ENCODE measurements at places on chromosomes 1 and 21.

DNA sequence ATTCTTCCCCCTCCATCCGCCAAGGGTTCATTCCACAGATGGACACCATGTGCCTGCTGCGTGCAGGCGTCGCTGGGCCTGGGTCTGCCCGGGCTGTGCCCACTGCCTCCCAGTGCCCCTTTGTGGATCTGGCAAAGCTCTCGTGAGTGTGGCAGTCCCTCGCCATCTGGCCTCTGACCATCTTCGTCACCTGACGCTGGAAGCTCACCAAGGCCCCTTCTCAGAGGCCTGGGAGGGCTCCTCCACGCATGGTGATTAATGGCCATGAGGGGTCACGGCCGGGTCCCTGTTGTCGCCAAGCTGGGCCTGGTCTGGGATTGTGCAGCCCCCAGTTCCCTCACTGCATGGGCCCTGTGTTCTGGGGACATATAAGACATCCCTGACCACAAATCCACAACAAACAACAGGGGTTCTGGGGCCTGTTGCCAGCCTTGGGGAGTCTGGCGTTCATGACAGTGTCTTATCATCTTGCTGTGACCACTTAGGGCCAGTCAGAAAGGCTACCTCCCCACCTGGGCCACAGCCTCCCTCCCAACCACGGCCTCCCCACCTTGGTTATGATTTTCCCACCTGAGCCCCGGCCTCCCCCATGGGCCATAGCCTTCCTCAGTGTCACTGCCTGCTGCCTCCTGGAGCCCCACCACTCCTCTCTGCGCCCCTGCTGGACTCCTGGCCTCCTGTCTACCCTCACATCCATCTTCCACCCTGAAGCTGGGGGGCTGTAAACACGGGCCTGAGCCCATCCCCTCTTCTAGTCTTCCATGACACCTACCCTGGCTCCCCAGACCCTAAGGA is 27.9 kb downstream of the SLC45A1 start:
- no peak for DNase-seq

DNA sequence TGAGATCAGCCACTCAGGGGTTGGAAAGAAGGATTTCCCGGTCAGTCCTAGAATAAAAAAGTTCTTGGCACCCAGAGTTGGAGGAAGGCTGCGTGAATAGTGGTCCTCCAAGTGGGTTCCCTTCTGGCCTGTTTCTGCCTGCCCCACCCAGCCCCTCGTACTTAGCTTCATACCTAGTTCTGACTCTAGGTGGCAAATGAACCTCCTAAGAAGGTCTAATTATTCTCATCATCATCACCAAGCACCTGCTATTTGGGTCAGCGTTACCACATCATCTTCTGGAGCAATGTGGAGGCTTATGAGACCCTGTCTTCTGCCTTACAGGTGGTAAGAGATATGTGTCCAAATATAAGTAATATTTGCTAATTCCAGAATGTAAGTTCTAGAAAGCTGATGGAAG is 35.9 kb upstream of the NFASC start:
- no peak for DNase-seq

GRCh38 chr1:103146166-103146565 is 37.8 kb upstream of the COL11A1 start:
- DNase-seq, result no peak

GRCh38 chr1:31532173-31532572 is 44.1 kb upstream of the TINAGL1 start:
- DNase-seq, result no peak

DNA sequence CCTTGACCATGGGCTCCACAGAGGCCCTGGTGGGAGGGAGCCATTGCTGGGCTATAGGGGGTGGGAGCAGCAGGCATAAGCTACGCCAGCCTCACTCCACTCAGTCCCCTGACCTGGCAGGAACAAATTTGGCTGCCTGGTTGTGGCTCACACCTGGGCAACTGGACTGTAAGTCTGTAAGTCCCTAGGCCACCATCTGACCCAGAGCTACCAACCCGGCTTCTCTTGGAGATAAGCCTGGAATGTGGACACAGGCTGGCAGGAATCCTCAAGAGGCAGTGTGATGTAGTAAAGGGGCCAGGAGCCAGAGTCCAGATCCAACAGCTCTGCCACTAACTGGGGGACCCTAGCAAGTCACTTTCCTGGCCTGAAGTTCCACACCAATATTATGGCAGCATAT is 11.4 kb downstream of the NCF2 start:
- DNase-seq, result no peak

- DNase-seq, result peak; percentile 86
Observed at GRCh38 chr1:169110236-169110635, 3.7 kb downstream of the ATP1B1 start.

GRCh38 chr1:38027201-38028104 is 14.9 kb downstream of the UTP11 start:
- DNase-seq, result no peak

- peak; percentile 12 for DNase-seq
Observed at GRCh38 chr21:33975548-33976081, 60.0 kb upstream of the ATP5PO start.

DNA sequence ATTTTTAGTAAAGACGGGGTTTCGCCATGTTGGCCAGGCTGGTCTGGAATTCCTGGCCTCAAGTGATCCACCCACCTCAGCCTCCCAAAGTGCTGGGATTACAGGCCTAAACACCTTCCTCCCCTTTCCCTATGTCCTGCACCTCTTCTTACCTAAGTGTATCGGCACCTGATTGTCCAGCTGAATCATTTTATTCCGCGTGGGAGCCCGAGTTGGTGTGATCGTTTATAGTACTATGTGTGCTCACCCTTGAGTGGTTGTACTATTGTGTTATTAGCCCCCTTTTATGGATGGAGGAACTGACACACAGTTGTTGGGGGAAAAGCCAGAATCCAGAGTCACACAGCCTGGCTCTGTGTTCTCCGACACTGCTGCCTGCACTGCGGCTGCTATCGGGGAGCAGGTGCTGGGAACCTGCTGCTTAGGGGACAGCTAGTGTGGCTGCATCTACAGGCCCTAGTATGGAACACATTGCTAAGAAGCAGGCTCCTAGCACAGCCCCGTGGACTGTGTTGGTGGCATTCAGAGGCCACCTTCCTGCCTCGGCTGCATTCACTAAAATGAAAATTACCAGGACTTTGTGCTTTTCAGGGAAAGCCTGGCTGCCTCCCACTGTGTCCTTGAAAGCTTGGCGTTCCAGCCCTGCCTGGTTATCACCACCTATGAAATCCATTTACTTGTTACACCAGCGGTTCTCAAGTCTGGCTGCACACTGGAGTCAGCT is 21.6 kb downstream of the ENO1 start:
- no peak for DNase-seq

DNA sequence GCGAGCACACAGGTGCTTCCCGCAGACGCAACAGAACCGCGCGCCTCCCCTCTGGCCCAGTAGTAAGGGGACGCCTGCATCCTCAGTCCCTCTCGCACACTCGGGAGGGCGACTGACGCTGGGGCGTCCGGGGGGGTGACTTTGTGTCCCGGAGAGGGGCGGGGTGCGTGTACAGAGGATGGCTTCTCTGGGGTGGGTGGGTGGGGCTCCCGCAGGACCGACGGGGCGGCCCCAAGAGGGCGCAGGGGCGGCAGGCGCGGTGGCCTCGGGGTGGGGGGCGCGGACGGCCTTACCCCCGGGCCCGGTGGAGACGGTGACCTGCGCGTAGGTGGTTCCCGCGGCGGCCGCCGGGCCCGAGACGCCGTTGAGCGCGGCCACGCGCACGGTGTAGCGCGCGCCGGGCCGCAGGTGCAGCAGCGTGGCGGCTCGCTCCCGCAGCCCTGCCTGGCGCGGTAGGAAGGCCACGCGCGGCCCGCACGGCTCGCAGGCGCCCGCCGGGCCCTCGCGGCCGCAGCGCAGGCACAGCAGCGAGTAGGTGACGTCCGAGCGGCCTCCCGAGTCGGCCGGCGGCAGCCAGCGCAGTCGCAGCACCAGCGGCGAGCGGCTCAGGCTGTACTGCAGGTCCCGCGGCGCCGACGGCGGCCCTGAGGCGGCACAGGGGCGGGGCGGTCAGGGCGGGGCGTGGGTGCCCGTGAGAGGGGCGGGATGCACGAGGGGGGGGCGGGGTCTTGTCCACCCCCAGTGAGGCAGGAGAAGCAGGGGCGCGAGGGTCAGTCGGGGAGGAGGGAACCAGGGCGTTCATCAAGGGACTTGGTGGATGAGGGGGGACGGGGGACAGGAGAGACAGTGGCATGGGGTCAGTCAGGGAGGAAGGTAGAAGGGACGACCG is 12.1 kb downstream of the EPHA10 start:
- DNase-seq, result no peak

- DNase-seq, result no peak
Observed at GRCh38 chr1:105485207-105485606, 1571.3 kb upstream of the PRMT6 start.

GRCh38 chr21:36567216-36567885 is 87.4 kb upstream of the CLDN14 start:
- DNase-seq, result no peak

DNA sequence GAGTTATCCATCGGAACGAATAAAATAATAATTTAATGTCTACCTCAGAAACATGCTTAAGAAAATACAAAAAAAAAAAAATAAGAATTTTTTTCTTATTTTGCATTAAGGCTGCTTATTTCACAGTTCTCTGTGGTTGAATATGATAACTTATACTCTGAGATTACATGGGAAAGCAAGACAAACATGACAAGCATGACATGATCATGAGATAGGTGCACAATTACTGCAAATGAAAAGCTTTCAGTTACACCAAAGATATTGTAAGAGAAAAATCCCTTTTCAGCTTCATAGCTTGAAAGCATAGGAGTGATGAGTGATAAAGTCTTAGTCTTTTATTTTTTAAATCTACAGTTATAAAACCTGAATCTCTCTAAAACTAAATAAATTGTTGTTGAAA is 154.1 kb downstream of the BRINP3 start:
- no peak for DNase-seq

- peak; percentile 87 for DNase-seq
Observed at GRCh38 chr1:108828074-108828961, 28.6 kb downstream of the AKNAD1 start.

GRCh38 chr1:226603022-226603857 is 54.7 kb downstream of the STUM start:
- peak; percentile 88 for DNase-seq

DNA sequence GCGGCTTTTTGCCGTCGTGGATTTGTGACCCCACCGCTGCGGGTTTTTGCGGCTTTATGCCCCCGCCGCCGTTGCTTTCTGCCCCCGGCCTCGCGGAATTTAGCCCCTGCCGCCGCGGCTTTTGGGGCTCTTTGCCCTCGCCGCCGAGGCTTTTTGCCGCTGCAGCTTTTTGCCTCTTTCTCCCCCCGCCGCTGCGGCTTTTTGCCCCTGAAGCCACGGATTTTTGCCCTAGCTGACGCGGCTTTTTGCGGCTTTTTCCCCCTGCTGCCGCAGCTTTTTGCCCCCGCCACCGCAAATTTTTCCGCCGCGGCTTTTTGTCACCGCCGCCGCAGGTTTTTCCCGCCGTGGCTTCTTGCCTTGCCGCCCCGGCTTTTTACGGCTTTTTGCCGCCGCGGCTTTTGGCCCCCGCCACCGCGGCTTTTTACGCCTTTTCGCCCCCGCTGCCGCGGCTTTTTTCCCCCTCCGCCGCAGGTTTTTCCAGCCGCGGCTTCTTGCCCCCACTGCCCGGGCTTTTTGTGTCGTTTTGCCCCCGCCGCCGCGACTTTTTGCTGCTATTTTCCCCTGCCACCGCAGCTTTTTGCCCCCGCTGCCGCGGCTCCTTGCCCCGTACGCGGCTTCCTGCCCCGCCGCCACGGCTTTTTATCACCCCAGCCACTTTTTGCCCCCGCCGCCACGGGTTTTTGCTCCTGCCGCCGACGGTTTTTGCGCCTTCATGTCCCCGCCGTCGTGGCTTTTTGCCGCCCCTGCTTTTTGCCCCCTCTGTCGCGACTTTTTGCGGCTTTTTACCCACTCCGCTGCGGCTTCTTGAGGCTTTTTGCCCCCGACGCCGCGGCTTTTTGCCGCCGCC is 3933.6 kb downstream of the SRGAP2C start:
- DNase-seq, result no peak

DNA sequence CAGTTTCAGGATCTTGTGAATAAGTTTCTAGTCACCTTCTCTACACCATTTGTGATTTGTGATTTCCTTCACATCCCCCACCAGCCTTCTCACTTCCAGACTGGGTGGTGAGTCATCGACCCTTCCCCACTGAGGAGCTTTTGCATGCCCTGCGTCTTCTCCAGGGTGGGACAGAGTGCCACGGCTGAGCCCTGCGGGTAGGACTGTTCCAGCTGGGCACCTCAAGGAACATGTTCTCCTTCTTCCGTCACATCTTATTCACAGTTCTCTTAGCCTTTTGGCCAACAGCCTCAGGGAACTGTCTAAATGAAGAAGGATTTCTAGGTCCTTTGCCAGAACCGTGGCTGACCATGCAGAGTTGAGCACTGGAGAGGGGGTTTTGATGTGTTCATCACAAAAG is 116.5 kb downstream of the TMEM53 start:
- no peak for DNase-seq

- DNase-seq, result peak; percentile 74
Observed at GRCh38 chr1:7478809-7479499, 292.1 kb upstream of the VAMP3 start.

DNA sequence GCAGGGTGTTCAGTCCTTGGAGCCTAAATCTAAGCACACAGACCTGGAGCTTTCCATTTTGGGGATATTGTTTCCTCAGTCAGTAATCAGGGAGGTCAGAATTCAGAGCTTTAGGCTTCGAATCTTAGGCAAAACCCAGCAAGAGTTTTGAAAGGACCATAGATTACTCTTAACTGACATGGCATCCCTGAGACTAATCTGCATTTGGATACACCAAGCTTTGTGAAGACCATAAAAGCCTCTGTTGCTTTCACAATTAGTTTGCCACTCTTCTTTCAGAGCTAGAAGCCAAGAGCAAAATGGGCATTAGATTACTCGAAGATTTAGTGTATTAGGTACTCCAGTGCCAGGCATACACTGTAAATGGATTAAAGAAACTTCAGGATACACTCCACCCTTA is 131.8 kb upstream of the GREM2 start:
- no peak for DNase-seq

DNA sequence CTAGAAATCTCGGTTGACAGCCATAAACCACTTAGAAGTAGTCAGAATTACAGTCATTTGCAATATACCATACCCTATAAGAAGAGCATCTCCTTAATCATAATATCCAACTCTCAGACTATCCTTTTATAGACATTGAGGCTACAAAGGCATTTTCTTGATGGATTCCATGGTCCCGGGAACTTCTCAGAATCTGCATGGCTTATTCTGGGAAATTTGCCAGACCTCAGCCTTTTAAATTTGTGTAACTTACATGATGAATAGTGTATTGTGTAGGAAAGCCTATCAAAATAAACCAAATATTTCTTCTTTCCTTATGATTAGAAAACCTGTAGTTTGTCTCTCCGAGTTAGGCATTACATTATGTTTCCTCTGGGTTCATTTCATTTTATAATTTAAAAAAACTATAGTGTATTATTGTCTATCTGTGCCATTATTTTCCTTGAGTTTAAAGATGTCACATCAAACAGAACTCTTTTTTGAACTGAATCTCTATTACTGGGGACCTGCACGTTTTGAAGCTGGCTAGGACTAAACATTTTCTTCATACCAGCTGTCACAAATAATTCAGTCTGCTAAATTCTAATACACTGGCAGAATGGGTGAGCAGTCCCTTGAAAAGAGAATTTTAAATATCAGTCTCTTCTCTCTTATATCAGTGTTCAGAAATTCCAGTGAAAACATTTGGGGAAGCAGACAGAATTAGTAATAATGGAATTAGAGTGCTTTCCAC is 102.9 kb downstream of the GABPA start:
- DNase-seq, result peak; percentile 82

GRCh38 chr1:57831624-57832023 is 407.8 kb upstream of the DAB1 start:
- no peak for DNase-seq

Data from pons (tissue), 1 donor.